ENCODE measurements at places on chromosomes 2 and 18.

DNA sequence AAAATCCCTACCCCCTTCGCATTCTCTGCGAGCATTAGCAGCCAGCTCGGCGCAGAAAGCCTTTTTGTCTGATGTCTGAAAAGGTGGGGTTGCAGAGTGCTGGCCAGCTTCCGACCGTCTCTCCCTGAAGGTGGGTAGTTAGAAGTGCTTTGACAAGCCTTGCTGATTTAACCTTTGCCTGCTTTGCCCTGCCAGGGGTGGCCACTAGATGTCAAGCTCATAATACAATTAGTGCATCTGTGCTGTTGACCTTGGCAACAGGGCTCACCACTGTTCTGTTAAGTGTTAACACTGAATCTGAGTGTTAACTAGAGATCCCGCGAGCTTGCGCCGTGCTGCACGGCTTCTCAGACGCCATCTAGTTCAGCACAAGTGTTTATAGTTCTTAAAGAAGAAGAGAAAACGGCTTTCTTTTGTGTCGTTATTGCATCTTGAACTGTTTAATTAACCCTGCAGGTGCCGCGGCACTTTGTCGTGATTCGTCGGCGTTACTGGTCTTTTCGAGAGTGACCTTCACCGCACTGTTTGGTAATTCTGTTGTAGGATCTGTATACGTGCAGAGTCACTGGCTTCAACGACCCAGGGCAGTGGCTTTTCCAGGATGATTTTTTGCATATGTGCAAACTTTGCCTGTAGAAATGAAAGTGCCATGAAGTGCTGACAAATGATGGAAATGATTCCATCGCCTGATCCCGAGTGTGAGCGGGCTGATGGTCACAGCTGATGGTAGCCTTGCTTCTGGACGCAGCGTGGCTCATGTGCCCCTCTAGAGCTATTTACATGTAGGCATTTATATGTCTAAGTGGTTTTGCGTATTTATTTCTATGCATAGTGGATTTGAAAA is 5.5 kb downstream of the SALL3 start:
- DNase-seq = no peak

GRCh38 chr2:169090133-169090820 is 20.9 kb downstream of the DHRS9 start:
- no peak for DNase-seq

- DNase-seq = no peak
Measured at GRCh38 chr2:168180914-168181313, 66.5 kb downstream of the STK39 start.

GRCh38 chr18:36264283-36264682 is 33.2 kb upstream of the FHOD3 start:
- no peak for DNase-seq

DNA sequence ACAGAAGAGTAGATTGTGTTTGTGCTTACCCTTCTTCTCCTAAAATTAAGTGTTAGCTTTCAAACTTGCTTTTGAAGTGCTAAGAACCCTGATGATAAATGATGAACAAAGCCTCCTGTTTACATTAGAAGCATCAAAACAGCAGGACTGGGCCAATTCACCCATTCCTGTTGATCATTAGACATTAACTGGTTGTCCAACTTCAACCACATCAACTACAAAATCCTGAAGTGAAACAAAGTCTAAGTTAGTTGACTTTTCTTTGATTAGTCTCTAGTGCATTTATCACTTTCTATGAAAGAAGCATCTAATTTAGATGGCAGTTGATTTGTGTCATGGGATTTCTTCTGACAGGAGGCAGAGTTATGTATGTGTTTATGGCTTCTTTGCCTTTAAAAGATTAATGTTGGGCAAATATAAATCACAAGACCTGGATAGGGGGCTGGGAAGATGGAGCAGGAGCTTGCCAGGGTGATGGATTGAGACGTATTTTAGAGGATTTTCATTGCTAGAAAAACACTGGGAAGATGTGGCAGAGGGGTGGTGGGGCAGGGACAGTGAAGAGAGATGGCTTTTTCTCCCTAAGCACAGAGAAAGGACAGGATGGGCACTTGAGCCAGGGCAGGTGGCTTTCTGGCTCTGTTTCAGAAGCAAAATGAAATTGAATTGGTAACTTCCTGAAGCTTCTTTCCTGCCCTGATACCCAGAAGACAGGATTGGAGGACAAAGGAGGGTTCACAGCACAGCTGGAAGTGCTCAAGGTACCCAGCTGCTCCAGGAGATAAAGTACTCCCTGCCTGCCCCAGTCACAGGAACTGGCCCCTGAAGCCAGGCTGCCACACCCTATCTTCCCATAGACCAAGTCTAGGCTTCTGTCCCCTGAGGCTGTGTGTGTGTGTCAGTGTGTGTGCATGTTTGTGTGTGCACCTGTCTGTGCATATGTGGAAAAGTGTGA is 20.5 kb downstream of the GYPC start:
- DNase-seq = no peak

GRCh38 chr18:73645160-73645715 is 502.4 kb downstream of the FBXO15 start:
- no peak for DNase-seq

DNA sequence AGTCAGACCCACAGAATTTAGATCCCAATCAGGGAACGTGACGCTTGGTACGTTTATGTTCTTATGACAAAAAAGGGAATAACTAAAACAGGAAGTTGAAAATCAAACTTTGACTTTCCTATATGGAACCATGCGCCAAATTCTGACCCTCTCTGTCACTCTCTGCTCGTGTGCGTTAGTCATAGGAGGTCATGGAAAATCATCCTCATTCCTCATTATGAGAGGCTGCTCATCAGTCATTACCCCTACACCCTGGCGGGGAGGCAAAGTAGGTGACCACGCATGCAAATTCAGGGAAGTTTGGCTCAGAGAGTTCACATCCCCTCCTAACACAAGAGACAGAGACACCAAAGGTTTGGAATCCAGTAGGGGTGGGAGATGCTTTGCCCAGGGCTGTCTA is 15.5 kb downstream of the IL1F10 start:
- no peak for DNase-seq

DNA sequence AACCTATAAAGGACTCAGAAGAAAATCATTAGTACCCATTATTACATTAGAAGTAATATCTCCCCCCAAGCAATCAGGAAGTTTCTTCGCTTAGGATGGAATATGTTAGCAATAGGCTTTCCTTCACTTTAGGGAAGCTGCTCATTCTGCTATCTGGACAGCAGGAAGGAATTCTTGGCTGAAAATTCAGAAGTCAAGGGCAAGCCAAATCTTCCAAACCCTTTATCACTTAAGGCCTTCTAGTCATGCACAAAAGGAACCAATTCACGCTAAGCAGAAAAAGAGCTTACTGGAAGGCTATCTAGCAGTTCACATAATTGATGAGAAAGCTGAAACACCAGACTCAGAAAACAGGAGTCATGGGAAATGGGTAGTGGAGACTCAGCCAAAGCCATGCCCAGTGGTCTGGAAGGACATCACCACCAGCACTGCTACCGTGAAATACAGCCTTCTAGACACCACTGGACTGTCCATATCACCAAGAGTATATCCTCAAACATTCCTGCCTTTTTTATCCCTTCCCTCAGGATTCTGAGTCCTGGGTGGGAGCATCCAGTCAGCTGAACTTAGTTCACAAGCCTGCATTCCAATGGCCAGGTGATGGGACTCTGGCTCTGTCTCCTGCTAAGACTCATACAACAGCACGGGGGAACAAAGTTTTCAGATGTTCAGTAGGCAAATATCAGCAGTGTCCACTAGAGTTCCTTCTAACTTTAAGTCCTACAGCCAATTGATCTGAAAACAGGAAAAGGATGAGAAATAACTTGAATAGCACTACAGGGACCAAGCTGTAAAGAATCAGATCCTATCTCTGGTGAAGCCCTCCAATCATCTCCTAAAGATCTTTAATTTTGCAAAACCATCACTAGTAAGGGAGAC is 14.8 kb upstream of the ADAM17 start:
- no peak for DNase-seq

GRCh38 chr2:168964251-168964807 is 63.2 kb downstream of the G6PC2 start:
- no peak for DNase-seq

GRCh38 chr2:143779021-143779420 is 649.8 kb downstream of the ARHGAP15 start:
- DNase-seq = no peak

GRCh38 chr2:230537531-230537976 is 121.6 kb downstream of the SP100 start:
- no peak for DNase-seq

- no peak for DNase-seq
Measured at GRCh38 chr2:174004905-174005605, 39.9 kb upstream of the SP3 start.

- DNase-seq = no peak
Measured at GRCh38 chr2:157194097-157194688, 63.3 kb upstream of the GALNT5 start.

GRCh38 chr2:226799976-226800940 is 638 bp upstream of the IRS1 start:
- no peak for DNase-seq

- no peak for DNase-seq
Measured at GRCh38 chr2:196247114-196247975, 76.0 kb upstream of the STK17B start.

GRCh38 chr18:9434122-9434701 is 41.1 kb upstream of the RALBP1 start:
- DNase-seq = peak; percentile 54

GRCh38 chr2:205324355-205324754 is 357.9 kb upstream of the NRP2 start:
- no peak for DNase-seq

DNA sequence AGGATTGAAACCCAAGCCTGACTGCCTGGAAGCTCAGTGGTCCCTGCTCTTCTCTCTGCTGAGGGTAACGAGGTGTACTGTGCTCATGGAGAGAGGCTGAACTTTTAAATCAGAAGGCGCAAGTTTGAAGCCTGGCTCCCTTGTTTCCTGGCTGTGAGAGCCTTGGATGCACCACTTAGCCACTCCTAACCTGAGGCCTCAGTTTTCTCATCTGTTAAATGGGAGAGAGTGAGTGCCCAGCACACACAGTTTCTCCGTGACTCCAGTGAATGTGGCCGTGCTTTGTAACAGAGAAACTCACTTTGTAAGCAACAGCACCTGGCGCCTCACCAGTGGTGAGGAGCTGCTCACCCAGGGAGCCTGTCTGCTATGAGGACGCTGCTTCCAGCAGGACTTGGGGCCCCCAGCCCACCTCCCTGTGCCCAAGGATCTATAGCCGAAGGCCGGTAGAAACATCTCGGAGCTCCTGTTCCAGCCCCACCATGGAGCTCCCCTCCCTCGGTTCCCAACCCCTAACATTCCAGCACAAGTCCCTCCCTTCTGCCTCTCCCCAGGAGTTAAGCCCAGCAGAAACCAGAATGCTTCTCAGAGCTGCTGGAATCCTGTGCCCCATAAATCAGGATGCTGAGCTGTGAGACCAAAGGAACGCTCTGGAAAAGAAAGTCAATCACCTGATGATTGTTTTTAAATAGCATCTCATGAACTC is 20.3 kb upstream of the KCNK3 start:
- no peak for DNase-seq

DNA sequence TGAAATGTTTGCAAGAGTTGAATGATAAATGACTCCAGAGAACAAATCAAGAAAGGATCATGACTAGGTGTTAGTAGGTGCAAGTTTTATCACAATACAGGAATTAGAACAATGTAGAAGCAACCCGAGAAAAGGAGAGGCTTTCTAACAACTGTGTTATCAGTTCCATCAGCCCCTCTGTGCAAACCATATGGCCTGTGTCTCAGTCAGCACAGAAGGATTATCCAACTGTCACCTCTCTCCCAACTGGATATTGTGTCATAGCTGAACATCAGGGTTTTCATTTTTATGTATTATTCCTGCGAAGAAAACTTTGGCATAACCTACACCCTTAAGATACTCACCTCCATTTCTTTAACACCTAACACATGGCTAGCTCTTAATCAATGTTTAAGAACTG is 321.6 kb upstream of the RND3 start:
- no peak for DNase-seq

- DNase-seq = no peak
Measured at GRCh38 chr2:60350791-60351190, 202.7 kb downstream of the BCL11A start.

- DNase-seq = no peak
Measured at GRCh38 chr2:9331704-9332103, 91.6 kb downstream of the ITGB1BP1 start.

- no peak for DNase-seq
Measured at GRCh38 chr2:24456599-24457556, 34.2 kb upstream of the NCOA1 start.

DNA sequence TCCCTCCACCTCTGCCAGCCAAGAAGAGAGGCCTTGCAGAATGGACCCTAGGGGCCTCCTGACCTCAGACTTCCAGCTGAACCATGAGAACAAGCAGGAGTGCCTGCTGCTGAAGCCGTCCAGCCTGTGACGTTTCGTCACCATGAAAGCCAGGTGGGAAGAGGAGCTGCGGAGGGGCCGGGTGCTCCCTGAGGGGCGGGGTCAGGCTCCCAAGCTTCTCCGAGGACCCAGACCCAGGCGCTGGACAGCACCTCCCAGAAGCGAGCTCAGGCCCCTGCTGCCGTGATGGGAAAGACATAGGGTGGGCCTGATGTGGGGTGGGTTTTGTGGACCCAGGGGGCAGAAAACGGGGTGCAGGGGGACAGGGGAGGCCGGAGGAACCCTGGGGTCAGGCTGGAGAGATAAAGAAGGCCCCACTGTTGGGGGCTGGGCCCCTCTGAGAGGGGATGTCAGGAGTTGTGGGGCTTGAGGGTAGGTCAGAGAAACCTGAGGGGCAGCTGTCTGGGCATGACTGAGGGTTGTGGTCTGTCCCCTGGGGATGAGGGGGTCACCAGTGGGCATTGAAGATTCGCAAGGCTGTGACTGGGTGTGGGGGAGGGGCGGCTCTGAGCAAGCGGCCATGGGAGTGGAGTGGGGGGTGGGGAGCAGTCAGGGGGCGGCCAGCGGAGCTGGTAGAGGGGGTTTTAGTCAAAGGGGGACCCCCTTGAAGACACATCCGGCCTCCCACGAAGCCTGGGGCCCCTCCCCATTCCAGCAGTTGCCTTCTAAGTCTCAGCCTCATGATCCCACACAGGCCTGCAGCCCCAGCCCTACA is 73.4 kb upstream of the ODC1 start:
- no peak for DNase-seq

- DNase-seq = no peak
Measured at GRCh38 chr18:54774423-54774822, 53.9 kb upstream of the RAB27B start.

DNA sequence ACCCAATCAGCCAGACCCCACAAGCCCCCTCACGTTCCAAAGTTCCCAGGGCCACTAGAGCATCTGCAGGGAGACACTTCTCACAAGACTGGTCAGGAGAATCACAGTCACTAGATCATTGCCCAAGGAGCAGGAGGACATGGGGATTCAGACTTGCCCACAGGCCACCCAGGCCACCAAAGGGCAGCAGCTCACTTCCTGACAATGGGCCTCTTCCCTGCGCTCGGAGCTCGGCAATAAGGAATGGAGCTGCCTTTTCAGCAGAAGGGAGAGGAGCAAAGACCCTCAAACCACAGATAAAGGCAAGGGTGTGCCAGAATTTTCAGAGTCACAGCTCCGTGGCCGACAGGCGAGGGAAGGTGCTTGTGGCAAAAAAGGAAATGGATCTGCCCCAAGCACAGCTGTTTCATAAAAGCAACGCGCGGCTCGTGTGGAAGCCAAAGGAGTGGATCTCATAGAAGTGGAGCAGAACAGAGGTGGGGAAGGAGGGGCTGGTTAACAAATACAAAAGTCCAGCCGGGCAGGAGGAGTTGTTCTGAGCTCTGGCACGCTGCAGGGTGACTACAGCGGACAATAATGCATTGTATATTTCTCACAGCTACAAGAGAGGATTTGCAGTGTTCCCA is 72.1 kb downstream of the EDAR start:
- no peak for DNase-seq

- DNase-seq = peak; percentile 54
Measured at GRCh38 chr2:104861351-104862057, 7.6 kb downstream of the POU3F3 start.

- DNase-seq = peak; percentile 30
Measured at GRCh38 chr2:120631236-120631635, 104.4 kb upstream of the GLI2 start.
